T-helper 2 cell (primary cell): ENCODE measurements at places on chromosomes 16 and 17.
A peak's percentile ranks its signal among the peaks of the same experiment; 100 is the strongest.

GRCh38 chr16:85613604-85614337, 649 bp downstream of the GSE1 start:
- DNase-seq = no peak

DNA sequence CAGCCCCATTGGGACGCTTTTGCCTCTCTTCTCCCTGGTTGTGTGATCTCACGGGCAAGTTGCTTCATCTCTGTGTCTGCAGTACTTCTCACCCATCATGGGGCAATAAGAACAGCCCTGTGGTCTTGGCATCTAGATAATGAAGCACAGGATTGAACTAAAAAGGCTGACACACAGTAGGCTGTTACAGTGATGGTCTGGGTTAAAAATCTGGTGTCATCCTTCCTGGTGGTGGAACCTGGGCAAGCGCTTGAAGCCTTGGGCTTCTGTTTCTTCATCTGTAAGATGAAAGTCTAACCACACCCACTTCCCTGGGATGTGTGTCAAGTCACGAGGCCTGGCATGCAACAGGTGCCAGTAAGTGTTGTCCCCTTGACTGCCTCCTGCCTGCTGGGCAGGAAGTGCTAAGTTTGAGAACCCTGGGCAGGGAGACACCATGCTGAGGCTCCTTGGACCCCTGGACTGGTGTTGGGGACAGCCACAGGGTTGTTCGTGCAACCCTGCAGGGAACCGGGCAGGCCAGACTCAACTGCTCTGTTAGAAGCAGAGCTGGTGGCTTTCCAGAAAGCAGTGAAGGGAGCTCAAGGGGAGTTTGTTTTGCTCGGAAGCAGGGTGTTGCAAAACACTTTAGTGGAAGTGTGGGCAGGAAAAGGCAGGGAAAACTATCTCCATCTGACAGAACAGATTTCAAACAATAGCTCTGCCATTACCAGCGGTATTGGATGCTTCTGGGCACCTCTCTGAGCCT, 5.9 kb upstream of the MAP2K3 start:
- peak; percentile 45 for DNase-seq

DNA sequence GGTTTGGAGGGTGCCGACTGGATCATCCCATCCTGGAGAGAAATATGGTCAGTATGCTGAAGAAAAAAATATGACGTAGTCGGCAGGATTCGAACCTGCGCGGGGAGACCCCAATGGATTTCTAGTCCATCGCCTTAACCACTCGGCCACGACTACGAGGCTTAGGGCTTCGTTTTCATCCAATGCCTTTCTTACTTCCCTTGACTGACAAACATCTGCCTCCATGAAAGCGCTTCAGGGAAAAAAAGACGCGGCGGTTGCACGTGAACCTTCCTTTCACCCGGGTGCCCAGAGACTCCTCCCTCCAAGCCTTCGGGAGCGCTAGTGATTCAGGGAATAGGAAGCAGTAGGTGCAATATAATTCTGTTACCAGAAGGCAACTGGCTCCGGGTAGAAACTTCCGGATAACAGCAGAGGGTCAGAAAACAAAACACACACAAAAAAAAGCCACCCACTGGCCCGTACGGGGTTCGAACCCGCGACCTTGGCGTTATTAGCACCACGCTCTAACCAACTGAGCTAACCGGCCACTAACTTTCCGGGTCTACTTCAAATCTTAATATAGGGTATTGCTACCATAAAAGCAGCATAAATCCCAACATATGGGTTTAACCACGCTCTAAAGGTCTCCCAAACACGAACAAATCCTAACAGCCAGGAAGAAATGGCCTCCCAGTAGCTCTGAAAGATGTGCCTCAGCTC, 16.3 kb upstream of the AURKB start:
- no peak for DNase-seq

- DNase-seq = no peak
Measured at GRCh38 chr16:30018731-30019158, 4.3 kb upstream of the C16orf92 start.

GRCh38 chr16:86457501-86458148, 52.7 kb upstream of the FOXF1 start:
- DNase-seq = no peak

- DNase-seq = no peak
Measured at GRCh38 chr16:2333772-2334379, 6.7 kb downstream of the ABCA3 start.

DNA sequence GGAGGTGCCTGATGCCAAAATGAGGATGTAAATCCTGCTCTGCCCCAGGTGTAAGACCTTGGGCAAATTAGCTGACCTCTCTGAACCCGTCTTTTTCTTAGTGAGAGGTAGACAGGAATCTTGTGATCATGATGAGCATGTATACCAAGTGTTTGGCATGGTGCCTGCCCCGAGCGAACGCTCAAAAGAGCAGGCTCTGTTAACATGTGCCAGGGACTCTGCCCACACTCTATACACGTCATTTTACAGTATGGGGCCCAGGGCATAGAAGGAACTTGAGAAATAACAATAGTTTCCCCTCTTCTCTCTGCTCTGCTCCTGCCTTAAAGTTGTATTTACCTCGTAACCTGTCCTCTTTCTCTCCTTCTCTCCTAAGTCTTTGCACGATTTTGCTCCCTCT, 9.3 kb upstream of the MAF start:
- no peak for DNase-seq

- DNase-seq = no peak
Measured at GRCh38 chr17:66341462-66341861, 39.0 kb downstream of the PRKCA start.

DNA sequence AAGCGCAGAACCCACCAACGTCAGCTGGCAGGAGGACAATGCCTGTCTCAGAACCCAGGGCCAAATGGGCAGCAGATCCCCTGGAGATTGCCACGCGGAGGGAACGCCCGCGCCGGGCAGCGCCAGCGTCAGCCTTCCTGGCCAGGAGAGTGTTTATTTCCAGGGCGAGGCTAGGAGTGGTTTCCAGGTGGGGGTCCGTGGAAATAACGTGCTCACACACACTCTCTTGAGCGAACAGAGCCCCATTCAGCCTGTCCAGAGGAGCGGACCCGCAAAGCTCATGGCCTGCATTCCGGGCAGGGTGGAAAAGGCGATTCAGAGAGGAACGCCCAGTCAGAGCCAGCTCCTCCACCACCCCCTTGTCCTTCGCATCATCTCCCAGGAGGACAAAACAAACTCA, 40.3 kb downstream of the SDK2 start:
- no peak for DNase-seq

- DNase-seq = no peak
Measured at GRCh38 chr16:1174477-1175357, 21.8 kb downstream of the CACNA1H start.

- no peak for DNase-seq
Measured at GRCh38 chr16:50269061-50269705, 2.8 kb downstream of the ADCY7 start.
